ENCODE measurements at places on chromosomes 5 and 9.
A peak's percentile ranks its signal among the peaks of the same experiment; 100 is the strongest.

GRCh38 chr9:90288275-90288639, 354.4 kb downstream of the DIRAS2 start:
- DNase-seq = no peak

DNA sequence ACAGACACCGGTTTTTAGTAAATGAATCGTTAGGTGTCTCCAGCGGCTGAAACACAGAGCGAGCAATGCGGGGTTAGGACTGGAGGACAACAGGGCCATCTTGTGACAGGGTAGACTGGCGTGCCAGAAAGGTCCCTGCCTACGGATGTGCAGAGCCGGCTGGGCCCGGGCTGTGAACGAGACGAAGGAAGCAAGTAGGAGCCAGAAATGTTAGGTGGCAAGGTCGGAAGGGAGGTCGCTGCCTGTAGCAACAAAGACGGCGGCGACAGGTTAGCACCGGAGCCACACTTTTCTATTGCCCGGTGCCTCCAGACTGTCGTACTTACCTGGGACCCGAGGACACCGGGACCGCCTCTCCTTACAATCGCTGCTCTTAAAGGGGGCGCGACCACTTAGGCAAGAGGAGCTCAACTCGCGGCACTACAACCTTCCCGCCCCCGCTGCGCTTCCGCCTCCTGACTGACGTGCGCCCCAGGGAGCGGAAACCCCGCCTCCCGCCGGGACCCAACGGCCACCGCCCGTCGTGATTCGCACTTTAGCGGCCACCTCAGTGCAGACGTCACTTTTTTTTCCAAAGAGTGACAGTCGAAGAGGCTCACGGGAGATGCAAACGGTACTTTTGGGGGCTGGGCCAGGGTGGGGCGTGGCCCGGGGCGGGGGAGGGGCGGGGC, at the start of gene INIP:
Gene INIP (minus strand): TSS at position 457 of the 671 bp plus-strand sequence. CDS start 1,632 bp downstream, outside the sequence.
- DNase-seq = peak; percentile 90

- no peak for DNase-seq
Observed at GRCh38 chr5:2909035-2909434, 157.6 kb upstream of the IRX2 start.

GRCh38 chr9:134224127-134224526, 59.8 kb upstream of the RNU6ATAC start:
- no peak for DNase-seq

- DNase-seq = no peak
Observed at GRCh38 chr5:119420169-119420568, 32.1 kb upstream of the HSD17B4 start.

- DNase-seq = no peak
Observed at GRCh38 chr5:73759771-73760170, 133.8 kb downstream of the ARHGEF28 start.

DNA sequence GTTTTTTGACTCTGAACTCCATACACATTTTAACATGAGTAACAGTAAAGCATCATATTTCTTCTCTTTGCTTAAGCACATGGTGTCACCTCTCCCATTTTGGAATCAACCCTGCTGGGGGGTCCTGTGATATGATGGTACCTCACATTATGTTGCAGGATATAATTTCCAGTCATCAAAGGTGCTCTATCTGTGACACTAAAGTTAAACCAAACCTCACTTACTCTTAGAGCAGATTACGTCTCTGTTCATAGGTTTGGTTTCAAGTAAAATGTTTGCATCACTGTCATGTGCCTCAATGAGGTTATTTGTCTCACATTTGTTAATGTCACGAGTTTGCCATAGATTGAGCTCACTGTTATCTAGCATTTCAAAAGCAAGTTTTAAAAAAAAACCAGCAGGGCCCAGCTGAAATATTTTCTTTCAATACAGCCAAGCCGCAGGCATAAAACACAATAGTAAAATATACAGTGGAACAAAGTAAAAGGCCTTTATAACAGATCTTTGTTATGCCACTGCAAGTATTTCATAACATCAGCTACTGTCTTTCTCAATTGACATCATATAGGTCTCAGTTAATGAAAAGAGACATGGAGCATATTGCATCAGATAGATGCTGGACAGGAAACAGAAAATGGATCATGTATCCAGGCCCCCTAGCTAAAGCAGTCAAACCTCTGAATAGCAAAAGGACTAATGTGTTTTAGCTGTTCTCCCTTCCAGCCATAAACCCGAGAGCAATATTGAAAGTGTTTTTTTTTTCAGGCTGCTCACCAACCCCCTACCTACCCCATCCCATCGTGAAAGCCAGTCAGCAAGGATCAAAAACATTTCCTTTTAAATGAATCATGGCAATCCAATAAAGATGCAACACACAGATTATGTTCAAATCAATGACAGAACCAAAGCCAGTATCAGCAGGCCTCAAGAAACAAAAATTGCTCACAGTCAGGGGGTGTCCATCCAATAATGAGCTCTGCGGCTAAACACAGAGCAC, 182.1 kb upstream of the ITGA1 start:
- DNase-seq = no peak

GRCh38 chr9:95504053-95504963, 12.5 kb downstream of the PTCH1 start:
- DNase-seq = no peak

DNA sequence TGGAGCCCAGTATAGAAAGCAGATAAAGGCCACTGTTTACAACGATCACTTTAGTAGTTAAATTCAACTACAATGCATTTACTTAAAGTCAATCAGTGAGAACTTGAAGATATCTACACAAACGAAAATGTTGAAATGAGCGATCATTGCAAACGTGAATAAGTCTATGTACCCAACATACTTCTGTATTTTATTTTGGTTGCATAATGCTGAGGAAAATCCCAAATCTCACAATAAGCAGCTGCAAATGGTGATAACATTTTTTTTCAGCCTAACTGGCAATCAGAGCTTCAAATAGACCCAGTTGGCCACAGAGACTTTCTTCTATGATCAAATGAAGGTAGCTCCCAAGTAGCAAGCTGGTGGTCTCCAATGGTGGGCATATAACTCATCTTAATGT, 32.1 kb downstream of the PDGFRB start:
- no peak for DNase-seq

DNA sequence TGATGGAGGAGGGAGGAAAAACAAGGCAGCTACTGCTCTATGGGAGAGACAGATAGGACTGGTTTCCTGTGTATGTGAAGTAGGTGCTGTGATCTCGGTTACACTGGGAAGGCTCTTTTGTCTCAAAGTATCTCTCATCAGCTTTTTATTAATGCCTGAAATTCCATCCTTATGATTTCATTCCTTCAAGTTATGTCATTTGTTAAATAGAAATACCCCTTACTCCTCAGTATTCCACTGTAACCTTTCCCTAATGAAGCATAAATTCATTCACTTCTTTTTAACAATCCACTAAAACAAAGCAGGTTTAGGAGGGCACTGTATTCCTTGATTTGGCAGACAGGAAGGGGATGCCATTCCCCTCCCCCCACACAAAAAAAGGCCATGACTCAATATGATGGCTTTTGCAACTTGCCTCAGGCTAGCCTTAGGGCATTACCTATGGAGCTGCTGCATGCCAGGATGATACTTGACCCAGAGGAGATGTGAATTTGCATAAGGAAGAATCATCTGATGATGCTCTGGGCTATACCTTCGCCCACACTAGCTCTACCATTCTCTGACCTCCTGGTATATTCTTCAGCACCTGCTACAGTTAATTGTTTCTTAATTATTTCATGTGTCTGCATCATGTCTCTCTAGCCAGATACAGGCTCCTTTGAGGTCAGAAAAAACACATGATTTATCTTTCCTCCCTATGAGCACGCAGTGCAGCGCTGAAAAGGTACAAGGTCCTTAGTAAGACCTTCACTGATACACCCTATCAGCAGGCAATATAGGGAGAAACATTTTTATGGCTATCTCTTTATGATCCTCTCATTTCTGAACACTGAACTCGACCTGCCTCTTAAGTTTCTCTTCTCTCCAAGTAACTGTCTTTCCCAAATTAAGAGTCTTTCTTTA, 26.3 kb downstream of the NR3C1 start:
- DNase-seq = no peak

DNA sequence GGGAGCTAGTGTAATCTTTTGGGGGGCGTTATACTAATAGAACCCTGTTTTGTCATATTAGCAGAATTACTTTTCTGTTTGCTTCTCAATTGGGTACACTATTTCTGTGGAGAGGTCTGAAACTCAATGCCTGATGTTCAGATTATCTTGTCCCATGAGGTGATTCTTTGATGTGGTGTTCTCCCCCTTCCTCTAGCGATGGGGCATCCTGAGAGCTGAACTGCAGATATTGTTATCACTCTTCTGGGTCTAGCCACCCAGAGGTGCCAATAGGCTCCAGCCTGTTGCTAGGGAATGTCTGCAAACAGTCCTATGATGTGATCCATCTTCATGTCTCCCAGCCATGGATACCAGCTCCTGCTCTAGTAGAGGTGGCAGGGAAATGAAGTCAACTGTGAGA, 233.1 kb upstream of the RASA1 start:
- no peak for DNase-seq

- no peak for DNase-seq
Observed at GRCh38 chr5:86613455-86613854, 4.3 kb upstream of the COX7C start.

- no peak for DNase-seq
Observed at GRCh38 chr9:25117791-25118190, 560.5 kb downstream of the TUSC1 start.

DNA sequence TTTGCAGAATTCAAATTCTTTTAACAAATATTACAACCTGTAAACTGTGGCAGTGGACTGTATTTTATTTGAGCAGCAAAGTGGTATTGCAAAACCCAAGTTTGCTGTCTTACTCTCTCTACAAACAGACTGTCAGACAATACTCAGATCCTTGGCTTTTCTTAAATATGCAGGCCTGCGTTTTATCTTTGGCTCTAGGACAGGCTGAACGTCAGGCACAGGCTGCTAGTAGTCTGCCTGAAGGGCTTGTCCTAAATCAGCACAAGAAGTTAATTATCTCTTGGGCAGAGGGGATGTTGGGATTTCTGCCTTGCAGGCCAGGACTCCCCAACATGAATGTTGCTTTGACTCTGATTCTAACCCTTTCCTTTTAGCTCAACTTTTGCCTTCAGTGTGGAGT, 147.5 kb downstream of the SLIT3 start:
- no peak for DNase-seq

DNA sequence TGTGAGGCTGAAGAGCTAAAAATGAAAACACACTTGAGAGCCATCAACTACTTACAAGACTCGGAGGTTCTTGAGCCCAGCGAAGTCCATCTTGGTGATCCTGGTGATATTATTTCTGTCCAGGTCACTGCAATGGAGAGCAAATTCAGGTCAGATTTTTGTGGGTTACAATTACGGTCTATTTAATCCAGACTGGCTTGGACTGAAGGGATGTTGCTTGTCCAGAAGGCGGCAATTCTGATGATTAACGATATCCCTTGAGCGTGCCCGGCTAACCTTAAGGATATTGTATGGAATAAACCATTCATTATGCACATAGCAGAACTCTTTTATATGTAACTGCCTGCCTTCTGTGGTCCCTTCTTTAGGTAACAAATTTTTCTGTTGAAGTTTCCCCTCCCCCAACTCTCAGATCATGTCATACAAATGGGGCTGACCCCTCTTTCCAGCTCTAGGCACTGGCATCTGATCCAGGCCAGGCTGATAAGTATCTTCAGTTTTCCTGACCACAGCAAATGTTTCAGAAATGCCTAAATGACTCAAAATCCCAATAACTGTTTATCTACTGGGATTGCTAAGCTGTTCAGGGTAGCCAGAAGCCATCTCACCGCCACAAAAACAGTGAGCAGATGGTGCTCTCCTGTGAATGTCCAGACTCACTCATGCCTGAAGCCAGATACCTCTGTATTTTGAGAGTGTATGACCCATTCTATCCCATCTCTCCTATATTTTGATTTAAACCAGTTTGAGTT, 49.4 kb downstream of the SLIT3 start:
- DNase-seq = no peak

- DNase-seq = no peak
Observed at GRCh38 chr9:70535546-70536323, 121.3 kb upstream of the KLF9 start.

GRCh38 chr5:1391691-1392090, 46.8 kb upstream of the CLPTM1L start:
- no peak for DNase-seq

- DNase-seq = no peak
Observed at GRCh38 chr5:149749481-149750365, 19.6 kb downstream of the PPARGC1B start.

DNA sequence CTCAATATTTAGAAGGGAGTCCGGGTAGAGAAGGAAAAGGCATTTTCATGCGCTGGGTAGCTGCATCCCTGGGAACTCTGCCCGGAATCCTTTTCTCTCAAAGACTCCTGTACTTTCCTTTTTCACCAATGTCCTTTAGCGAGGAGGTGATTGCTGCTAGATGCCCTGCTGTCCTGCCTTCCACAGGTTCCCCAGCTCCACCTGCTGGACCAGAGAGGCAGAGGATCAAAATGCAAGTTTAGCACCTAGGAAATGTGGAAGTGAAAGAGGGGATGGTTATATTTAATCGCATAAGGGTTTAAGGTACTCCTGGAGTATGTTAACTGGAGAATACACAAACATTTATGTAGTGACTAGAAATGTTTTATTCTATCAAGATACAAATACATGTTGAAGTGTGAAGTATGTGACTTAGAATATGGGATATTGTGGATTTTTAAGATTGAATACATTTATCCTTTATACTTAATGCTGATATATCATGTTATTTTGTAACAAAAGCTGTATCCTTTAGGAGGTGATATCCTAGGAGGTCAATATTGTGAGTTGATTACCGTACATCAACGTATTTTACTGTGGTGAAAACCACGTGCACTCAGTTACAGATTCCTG, 145.7 kb downstream of the ARHGAP26 start:
- DNase-seq = no peak

DNA sequence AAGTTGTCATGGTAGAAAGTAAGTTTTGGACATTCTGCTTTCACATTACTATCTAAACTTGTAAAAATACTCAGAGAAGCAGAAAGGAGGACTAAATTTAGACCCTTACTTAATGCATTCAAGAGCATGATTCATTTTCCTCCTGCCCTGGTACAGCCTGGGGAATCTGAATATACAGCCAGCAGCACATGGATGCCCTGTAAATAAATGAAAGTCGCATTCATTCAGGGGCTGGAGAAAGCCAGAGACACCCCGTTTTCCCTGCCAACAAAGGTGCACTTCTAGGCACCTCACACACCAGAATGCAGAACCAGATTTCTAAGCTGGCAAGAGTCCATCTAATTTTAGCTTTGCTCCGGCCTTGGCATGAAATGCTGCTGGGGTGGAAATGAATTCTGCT, 172.7 kb upstream of the KLF9 start:
- no peak for DNase-seq

DNA sequence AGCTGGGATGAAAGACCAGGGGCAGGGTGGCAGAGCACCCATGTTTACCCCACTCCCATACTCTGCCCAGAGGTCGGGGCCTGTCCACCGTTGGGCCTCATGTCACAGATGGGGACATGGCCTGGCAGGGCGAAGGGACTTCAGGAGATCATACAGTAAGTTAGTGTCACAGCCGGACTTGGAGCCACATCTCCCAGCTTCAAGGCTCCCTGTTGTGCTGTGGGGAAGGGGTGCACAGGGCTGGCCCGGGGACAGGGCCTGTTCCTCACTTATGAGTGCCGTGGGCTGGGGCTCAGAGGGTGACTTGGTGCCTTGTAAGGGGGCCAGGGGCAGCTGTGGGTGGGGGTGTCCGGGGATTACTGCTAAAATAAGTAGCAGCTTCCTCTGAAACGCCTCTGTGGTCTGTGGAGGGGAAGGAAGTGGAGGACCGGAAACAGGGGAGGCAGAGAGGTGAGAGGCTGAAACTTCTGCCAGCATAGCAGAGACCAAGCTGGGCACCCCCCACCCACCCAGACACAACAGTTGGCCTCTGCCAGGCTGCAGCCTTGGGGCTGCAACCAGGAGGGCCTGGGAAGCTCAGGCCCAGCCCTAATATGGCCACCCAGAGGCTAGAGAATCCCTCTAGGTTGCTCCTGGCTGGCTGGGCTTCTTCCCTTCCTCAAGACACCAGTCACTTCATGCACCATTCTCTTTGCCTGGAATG, 41.1 kb upstream of the NEK6 start:
- peak; percentile 52 for DNase-seq
